Renal cortical epithelial cell (primary cell): ENCODE measurements at places on chromosomes 12 and 14.

DNA sequence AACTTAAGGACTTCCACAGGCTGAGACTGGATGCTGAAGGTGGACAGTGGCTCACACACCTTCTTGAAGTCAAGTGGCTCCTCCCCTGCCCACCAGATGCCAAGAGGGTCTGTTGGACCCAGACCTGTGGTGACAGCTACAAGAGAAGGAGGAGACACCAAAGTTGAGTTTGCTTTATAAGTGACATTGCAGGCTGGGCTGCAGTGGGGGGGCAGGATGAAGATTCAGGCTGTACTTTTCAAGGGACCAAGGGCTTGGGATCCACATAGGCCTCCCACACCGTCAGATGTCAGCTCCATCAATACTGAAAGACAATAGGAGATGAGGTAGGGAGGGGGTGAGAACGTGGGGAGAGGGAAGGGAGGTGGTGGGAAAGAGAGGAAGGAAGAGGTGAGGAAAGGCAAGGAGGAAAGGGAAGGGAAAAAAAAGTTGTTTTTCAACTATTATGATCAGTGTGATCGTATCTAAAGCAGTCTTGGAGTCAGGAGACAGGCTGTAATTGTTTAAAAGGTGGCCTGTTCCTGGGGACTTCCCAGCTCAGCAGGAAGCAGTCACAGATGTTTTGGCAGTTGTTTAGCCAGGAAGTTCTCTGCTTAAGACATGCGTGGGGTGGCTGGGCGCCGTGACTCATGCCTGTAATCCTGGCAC lies 84.1 kb upstream of the RESF1 start:
- DNase-seq = peak; percentile 90

GRCh38 chr12:95474660-95474958 lies 657 bp downstream of the METAP2 start:
- DNase-seq = no peak

DNA sequence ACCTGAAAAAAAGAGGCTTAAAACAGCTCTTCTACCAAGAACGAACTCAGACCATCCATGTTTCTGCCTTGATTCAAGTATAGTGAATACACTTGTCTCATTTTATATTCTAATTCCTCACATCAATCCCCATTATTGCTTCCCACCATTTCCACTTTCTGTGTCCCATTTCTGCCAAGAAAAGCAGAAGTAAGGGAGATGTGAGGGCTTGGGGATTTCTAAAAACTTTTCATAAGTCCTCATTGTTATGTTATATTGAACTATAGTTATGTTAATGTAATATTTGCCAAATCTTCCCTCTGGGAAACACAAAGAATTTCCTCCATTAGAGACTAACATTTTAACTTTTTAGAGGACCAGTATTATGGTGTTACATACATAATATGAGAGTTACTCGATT lies 48.2 kb upstream of the PSMA6 start:
- DNase-seq = no peak

DNA sequence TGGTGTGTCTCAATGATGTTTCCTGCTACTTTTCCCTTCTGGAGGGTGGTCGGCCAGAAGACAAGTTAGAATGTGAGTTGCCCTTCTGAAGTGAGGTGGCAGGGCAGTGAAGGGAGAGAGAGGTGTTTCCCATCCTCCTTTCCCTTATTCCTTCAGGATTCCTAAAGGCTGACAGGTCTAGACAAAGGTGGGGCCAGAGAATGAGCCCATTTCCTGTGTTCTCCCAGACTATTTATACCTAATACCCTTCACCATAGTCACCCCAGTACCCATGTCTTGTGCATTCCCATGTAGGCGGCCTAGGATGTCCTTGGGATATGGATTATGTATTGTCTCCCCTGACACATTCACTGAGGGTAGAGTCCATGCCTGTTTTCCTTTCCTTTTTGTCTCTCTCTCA lies 7.0 kb downstream of the DGKA start:
- DNase-seq = no peak
